ENCODE measurements at places on chromosomes 2 and 18.

DNA sequence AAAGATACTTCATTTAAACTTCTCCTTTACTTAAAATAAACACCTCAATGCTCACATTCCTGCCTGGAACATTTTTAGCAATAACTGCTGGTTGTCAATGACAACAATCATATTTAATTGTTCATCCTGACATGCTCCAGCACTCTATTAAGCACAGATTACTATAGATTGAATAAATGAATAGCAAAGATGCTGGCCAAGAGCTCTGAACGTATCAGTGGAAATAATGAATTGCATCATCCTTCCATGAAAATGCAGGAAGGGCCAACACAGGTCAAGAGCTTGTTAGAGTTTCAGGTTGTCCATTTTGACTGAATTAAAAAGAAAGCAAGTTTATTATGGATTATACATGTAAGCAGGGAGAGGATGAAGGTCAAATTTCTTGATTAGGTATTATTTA, 994.0 kb downstream of the TSN start:
- no peak for DNase-seq

GRCh38 chr2:137185378-137186078, 420.2 kb downstream of the THSD7B start:
- no peak for DNase-seq

DNA sequence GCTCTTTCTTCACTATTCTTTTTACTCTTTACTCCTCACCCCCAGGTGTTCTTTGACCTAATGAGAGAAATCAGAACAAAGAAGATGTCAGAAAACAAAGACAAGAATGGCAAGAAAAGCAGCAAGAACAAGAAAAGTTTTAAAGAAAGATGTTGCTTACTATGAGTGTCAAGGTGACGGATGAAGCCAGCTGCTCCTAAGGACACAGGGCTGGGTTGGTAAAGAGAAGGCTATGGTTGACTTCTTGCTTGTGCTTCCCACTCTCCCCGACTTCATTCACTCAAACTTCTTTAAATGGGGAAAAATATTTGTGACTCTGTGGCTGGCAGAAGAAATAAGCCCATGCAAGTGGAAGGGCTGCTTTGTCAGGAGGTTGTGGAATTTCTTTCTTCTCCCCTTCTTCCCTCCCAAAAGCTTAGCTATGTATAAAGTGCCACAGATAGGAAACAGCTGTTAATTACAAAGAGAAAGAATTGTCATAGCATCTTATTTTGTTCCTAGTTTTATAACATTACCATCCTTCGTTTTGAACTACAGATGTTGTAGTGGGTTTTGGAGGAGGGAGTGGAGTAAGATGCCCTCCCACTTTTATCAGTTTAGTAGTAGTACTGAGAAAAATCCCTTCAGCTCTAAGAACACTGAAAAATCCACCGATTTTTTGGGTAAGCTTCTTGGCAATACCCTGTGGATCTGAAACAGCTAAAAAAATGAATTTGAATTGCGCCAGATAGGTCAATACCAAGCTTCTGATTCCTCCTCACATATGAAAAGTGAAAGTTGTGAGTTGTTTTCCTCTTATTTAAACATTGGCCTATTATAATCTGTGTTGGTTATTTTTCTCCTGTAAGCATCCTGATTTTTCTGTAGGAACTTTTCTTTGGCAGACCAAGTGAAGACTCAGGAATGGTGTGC, 40.7 kb downstream of the RALB start:
- no peak for DNase-seq

DNA sequence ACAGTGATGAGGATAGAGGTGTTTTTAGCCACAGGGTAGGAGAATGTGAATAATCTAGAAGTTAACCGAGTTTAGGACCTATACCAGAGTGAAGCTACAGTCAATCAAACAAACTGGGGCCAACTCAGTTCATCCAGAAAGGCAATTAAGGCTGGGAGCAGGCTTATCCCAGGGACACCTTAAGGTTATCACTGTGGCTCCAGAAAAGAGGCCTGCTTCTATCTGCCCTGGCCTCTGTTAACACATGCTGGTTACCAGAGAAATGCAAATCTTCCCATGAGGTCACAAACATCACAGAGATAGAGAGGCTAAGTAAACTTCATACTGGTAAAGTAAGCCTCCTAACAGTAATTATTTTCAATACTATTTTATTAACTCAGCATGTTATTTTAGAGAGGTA, 93.2 kb upstream of the GRB14 start:
- no peak for DNase-seq

DNA sequence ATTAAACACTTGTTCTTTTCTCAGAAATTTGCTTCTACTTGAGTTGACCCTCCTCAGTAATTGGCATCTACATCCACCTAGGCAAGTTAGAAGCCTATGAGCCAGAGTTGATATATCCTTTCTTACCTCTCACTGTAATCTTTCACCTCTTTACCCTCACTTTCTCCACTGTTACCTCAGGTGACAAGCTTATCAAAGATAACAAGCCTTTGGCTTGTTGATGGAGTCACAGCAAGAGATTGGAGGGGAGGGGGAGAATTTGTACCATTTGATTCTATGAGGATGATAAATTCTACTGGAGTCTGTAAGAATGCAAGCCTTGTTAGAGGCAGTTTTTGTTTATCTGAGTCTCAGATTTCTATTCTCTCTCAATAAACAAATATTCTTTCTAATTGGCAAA, 171.0 kb upstream of the CAVIN2 start:
- DNase-seq: no peak

DNA sequence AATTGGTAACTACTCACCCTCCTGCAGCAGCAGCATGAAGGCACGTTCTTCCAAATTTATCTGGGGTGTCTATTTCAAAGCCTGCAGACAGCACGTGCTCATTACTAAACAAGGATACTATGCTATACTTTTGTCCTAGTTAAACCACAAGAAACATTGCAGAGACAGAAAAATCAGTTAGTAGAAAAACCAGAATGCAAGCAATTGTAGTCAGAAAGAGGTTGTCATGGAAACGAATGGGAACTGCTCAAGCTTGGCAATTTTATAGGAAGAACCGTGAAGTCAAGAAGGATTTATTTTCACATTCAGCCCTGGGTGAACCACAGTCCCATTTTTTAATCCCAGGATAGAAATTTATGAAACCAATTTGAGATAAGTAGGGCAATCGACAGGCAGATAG, 162.2 kb upstream of the PGAP1 start:
- no peak for DNase-seq

- no peak for DNase-seq
Measured at GRCh38 chr2:149885946-149886345, 298.4 kb upstream of the MMADHC start.

DNA sequence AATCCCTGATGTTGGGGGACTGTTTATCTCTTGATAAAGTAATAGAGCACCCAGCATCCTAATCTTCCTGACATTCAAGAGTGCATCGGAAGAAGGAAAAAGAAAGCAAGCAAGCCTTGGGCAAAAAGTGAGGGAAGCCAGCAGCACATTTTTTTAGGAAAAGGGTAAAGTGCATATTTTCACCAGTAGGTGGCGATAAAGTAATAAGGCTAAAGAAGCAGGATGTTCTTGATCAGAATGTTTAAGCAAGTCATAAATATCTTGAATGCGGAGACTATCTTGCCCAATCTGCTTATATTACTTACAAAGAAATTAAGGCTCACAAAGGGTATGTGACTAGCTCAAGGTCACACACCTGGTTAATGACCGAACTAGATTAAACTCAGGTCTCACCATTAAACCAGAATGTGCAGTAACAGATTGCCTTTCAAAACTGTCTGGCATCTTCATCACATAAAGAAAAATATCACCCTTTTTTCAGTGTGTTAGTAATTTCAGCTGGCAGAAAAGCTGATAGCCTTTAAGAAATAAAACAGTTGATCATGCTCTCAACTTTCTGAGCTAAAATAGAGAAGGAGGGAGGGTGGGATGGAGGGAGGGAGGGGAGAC, 83.8 kb downstream of the VIT start:
- DNase-seq: no peak

- no peak for DNase-seq
Measured at GRCh38 chr2:119897736-119898395, 115.0 kb upstream of the EPB41L5 start.

DNA sequence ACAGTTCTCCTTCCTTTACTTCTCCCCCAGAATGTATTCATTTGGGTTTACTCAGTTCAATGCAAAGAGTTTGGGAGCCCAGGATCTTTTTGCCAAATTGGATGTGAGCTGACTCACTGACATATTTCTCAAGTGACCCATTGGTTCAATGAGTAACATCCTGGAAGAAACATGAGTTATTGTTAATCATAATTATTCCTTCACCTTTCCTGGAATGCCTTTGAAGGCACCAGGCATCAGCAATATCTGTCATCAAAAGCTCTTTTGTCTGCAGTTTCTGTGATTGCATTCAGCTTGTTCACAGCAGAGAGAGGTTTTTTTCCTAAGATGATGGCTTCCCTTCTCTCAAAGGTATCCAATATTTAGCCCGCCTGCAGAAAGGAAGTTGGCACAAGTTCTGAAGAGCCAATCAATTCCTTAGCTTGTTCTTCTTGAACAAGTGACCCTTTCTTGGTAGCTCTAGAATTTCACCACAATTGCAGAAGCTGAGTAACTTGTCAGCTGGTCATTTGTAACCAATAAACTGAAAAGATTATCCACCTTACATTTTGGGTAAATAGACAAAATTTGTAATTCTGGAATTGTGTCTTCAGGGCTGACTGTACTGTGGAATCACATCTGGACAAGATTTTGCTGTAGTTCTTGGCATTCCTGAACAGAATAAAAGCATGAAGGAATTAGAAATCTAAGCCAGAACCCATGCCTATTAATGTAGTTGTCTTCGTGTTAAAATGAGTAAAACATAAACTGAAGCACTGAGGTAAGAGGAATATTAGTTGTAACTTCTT, 72.2 kb upstream of the TMEM17 start:
- no peak for DNase-seq

- DNase-seq: no peak
Measured at GRCh38 chr2:26998323-26998722, 27.9 kb downstream of the MAPRE3 start.

GRCh38 chr2:217049422-217049821, 189.6 kb upstream of the TNP1 start:
- DNase-seq: no peak

- no peak for DNase-seq
Measured at GRCh38 chr2:120600786-120601185, 134.9 kb upstream of the GLI2 start.

DNA sequence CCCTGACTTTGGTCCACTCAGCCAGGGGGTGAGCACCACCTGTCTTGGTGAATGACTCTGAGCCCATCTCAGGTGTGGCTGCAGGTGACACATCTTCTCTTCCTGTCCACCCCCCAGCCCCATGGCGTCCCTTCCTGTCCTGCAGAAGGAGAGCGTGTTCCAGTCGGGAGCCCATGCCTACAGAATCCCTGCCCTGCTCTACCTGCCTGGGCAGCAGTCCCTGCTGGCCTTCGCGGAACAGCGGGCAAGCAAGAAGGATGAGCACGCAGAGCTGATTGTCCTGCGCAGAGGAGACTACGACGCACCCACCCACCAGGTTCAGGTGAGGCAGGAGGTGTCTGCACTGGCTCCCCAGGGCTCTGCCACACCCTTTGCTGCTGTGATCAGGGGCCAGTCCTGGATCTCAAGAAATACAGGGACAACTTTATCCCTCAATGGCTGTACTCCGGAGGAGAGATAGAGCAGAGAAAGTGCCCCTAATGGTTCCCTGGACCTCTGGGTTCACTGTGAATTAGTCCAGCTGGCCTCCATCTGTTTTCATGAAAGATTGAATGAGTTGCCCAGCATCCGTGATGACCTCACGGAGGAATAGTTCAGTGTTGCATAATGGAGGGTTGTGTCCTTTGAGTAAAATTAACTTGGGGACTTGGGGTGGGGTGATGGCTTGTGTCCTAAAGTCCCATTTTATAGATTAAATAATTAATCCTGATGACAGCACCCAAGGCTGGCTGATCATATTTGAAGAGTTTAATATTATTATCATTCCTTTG, at the start of gene NEU2:
Gene NEU2, plus strand, starts transcription at position 122 of the 770 bp plus-strand sequence. Its CDS starts 0 bp downstream, at position 122.
- DNase-seq: no peak

- DNase-seq: no peak
Measured at GRCh38 chr18:5498452-5498851, 45.3 kb downstream of the EPB41L3 start.

DNA sequence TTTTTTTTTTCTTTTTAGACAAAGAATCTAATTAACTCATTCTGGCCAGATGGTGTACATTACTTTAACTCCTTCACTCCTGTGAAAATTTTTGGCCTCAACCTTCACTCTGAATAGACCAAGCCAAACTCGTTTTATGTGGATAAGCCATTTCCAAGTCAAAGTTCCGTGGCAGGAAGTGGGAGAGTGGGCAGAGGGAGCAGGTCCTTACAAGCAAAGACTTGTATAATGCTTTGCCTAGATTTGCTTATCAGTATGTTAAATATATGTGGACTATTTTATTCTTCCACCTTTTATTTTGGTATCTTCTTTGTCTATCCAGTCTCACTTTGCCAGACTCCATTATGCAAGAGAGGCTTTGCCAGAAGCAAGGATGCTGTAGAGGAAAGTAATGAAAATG, 178.1 kb upstream of the TNP1 start:
- no peak for DNase-seq

DNA sequence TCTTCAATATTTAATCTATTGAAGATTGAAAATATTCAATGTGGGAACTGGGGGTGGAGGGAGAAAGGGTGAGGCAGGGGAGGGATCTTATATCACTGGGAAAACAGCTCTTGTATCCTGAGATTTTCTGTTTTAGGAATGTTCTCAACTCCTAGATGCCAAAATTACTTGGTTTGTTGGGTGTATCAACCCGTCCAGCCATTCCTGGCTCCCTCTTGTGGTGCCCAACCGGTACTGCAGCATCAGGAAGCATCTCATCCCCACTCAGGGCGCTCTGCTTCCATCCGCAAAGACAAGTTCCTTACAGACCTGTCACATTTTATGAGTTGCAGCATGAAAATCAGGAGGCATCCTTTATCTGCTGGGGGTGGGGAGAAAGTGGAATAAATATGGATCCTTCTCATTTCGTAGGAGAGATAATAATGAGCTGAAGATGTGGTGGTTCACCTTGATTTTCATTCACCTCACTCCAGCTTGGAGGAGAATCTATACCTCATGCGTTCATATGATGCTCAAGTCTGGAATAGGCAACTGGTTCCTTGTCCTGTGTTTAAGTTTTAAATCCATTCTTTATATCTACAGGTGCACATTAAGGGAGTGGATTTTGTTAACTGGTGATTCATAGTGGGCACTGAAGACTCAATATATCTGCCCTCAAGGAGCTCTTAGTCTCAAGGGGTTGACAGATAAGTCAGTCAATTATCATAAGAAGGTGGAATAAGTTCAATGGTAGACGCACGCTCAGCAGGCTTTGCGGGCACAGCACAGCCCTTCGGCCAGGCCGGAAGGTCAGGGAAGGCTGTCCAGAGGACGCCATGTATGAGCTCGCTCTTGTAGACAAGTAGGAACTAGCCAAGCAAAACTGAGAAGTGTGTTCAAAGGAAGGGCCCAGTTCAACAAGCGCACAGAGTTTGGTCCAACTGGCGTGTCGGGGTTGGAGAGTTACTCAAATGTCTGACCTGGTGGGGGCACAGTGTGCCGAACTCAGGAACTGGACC, 127.3 kb downstream of the RNF144A start:
- peak; percentile 36 for DNase-seq

Data from stimulated activated CD4-positive, alpha-beta T cell treated with anti-CD3 and anti-CD28 coated beads, TNF-alpha, amount 100 ng/mL, for 1 hour (primary cell).